ENCODE measurements at places on chromosomes 3 and 15.

DNA sequence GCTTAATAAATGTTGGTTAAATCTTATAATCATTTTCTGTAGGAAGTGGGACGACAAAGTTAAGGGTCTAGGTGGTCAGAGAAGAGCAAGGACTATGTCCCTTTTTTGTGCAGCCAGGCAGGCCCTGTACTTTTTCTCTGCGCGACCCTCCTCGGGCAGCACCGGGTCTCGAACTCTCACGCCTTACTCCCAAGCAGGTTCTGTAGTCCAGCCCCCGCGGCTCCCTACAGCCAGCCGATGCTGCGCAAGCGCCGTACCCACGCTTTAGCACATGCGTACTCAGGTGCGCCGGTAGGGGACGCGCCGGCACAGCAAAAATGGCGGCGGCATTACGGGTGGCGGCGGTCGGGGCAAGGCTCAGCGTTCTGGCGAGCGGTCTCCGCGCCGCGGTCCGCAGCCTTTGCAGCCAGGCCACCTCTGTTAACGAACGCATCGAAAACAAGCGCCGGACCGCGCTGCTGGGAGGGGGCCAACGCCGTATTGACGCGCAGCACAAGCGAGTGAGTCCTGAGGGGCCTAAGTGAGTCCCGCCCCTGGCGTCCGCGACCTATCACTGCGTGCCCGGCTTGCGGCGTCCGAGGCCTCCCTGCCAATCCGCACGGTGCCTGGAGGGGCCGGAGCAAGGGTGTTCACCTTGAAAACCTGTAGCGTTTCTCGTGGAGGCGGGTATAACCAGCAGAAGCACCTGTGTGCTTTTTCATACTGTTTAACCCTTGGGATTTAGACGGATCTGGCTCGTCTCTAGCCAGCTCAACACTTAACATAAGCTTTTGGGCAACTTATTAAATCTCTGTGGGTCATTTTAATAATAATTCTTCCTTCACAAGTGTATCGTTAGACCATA lies at the start of gene PCCB:
TSS of gene PCCB (plus strand) at position 282 of the 844 bp plus-strand sequence. CDS start at position 318, 36 bp downstream.
- peak; percentile 95 for DNase-seq

DNA sequence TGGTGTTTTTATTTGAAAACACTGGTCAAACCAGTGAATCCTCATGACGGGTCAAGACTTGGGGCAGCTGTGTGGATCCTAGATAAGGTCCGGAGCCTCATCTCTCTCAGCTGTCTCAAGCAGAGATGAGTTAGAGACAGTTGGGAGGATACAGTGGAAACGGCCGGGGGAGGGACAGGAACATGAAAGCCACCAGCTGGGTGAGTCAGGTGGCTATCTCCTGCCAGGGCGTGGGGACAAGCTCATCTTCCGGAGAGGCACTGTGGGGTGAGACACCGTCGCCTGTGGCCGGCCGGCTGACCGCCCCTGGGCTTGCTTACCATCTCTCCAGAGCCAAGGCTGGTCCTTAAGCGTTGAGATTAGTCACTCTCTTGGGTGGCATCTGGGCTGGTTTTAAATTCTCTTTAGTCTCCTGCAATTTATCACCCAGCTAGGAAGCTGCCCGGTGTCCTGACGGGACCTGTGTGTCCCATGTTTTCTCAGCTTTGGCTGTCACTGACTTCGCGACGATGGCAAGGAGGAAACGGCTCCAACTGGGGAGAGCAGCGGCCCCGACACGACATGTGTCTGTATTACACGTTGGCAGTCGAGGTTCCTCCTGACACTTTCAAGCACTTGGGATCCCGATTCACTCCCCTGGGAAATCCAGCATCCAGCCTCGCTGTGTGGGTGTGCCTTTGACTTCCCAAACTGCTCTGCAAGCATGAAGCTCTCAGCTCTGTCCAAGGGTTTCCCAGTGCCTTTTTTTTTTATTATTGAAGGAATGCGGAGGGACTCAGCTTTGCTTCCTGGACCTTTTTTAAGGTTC lies 7.5 kb downstream of the ST8SIA2 start:
- DNase-seq: no peak

GRCh38 chr15:33126559-33127290 lies 67.8 kb downstream of the FMN1 start:
- no peak for DNase-seq

GRCh38 chr15:23897531-23897930 lies 210.4 kb upstream of the NDN start:
- DNase-seq: no peak

GRCh38 chr3:169813757-169814517 lies 1.2 kb upstream of the LRRC34 start:
- DNase-seq: peak; percentile 74

DNA sequence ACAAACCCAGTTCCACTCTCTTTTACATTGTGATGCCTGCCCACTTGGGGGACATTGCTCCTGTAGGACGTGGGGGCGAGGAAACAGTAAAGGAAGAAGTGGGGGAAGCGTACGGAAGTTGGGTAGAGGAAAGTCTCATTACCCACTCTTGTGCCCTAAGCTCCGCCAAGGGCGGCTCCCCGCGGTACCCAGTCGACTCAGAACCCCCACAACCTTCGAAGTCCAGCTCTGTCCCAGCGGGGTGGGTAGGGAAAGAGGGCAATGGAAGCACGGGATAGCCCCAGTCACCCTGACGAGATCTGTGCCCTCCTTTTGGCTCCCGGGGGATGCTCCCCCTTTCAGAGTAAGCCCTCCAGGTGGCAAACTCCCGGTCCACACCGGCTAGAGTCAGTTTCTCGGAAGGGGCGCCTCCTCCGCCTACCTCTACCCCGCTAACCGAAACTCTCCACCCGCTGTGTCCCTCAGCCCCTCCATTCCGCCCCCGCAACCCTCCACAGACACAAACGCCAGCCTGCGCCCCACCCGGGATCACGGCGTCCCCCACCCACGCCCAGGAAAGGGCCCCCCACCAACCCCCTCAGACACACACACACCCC lies 527 bp downstream of the CSNK1G1 start:
- DNase-seq: peak; percentile 14

GRCh38 chr15:70556779-70557178 lies 206.6 kb downstream of the UACA start:
- no peak for DNase-seq

DNA sequence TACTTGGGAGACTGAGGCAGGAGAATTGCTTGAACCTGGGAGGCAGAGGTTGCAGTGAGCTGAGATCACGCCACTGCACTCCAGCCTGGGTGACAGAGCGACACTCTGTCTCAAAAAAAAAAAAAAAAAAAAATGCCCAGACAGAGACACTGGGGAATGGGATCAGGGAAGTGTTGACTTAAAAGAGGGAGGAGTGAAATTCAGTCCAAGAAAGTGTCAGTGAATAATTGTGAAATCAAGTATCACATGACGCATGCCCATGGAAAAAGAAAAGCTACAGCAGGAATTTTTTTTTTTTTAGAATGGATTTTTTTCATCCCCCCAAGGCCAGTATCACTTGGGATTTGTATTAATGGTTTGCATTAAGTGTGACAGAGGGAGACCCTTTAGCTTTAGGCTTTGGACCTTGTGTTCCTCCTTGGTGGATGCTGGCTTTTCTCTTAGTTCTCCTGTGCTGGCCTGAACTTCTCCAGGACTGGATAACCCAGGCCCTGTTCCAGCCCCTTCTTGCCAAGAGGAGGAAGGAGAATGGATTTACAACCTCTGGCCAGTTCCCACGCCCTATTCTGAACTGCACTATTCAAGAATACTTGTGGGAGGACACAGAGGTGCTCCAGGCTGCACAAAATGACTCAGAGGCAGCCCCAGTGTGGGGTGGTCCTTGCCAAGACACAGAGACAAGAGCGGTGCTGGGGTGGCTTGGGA lies 36.7 kb upstream of the ZNF774 start:
- no peak for DNase-seq

DNA sequence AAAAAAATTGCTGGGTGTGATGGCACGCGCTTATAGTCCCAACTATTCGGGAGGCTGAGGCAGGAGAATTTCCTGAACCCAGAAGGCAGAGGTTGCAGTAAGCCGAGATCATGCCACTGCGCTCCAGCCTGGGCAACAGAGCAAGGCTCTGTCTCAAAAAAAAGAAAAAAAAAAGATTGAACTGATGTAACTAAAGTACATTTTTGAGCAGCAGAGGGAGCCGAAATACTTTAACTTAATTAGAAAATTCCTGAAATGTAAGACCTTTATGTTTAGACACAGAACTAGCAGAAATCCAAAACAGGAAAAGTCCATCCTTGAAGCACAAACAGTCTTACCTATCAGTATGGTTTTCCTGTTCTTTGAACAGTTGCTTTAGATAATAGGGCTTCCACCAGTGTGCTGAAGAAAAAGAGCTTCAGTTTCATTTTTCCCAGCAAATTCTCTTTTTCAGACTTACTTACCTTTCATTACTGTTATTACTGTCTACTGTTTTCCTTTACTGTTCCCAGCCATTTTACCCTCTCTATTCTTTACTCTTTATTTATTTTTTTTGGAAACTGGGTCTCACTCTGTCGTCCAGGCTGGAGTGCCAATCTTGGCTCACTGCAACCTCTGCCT lies 33.4 kb upstream of the ZNF609 start:
- no peak for DNase-seq

GRCh38 chr3:21544076-21544462 lies 206.9 kb downstream of the ZNF385D start:
- DNase-seq: no peak

GRCh38 chr3:52494886-52495495 lies at the start of gene STAB1:
TSS of gene STAB1 (plus strand) at chr3:52495338. CDS start at chr3:52495414, 76 bp downstream.
- DNase-seq: no peak

DNA sequence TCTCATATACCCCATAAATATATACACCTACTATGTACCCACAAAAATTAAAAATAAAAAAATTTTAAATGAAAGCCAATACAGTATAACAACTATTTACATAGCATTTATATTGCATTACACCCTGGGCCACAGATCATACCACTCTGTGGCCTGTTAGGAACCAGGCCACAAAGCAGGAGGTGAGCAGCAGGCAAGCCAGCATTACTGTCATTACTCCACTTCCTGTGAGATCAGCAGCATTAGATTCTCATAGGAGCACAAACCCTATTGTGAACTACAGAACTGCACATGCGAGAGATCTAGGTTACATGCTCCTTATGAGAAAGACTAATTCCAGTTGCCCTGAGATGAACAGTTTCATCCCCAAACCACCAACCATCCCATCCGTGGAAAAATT lies 17.4 kb downstream of the FILIP1L start:
- no peak for DNase-seq

GRCh38 chr3:62180514-62180913 lies 192.8 kb downstream of the FEZF2 start:
- no peak for DNase-seq

- DNase-seq: no peak
Measured at GRCh38 chr3:53161450-53161819, 426 bp downstream of the PRKCD start.

DNA sequence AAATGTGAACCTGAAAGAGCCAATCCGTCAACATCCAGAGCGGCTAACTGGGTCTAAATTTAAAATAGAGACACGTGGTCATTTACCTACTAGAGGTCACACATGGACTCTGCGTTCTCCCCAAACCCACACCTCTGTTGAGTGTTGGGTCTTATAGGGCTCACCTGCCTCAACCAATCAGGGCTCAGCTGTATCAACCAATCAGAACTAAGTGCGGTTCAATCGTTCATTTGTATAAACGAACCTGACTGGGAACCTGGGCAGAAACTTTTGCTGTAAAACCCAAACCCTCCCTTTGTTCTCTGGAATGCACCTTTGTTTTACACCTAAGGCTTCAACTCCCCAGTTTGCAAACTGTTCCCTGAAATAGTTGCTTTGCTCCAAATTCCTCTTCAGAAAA lies 8.9 kb downstream of the DNAAF4 start:
- no peak for DNase-seq

- no peak for DNase-seq
Measured at GRCh38 chr3:136932523-136932922, 25.3 kb upstream of the IL20RB start.

DNA sequence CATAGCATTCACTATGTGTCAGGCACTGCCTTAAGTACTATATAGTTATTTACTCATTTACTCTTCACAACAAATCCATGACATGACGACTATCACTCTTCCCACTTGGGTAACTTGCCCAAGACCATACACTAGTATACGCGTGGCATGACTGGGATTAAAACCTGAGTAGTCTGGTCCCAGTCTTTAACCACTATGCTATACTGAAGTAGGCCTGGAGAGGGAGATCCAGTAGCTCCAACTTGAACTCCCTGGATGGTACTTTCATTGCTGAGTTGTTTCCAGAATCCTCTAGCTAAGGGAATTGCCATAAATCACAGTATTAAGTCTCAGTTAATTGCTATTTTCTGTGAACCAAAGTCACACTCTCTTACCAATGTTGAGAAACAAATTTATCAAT lies 116.2 kb upstream of the LSAMP start:
- no peak for DNase-seq

GRCh38 chr3:122793568-122794416 lies at the start of gene HSPBAP1:
TSS of gene HSPBAP1 (minus strand) at chr3:122793831. CDS start at chr3:122793680, 151 bp downstream.
- peak; percentile 92 for DNase-seq
